Urothelium cell line (cell line): ENCODE measurements at places on chromosomes 1 and 21.

GRCh38 chr21:35905096-35905962, 155.0 kb downstream of the SETD4 start:
- DNase-seq, result no peak

- no peak for DNase-seq
Observed at GRCh38 chr1:114755006-114755931, 2.5 kb downstream of the CSDE1 start.

- DNase-seq, result no peak
Observed at GRCh38 chr1:166141969-166142368, 24.8 kb downstream of the FAM78B start.

- no peak for DNase-seq
Observed at GRCh38 chr1:199135901-199136300, 497.1 kb downstream of the PTPRC start.
